ENCODE measurements at places on chromosomes 1 and 21.

DNA sequence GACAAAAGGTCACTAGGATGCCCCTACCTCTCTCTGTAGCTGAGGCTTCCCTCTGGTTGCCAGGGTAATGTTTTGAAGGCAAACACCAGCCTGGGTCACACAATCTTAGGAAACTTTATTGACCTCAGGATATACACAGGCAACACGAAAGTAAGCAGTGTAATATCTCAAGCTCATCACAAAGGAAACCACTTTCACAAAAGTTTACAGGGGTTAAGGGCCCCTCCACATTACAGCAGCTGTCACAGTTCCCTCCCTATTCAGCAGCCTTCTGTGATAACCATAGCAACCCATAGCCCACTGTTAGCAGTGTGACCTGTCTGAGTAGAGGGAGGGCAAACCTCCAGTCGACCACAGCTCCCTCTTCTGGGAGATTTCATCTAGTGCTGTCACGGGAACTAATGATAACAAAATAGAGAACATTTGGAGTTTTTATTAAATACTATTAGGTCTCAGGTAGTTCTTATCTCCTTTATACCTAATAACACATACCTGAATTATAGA, 149.8 kb downstream of the PTPRC start:
- DNase-seq: no peak

GRCh38 chr1:202834771-202835547, 24.2 kb downstream of the PCAT6 start:
- no peak for DNase-seq

- DNase-seq: no peak
Measured at GRCh38 chr1:91189096-91189495, 167.3 kb upstream of the ZNF644 start.

GRCh38 chr1:101174722-101175121, 62.1 kb upstream of the S1PR1 start:
- no peak for DNase-seq

- DNase-seq: no peak
Measured at GRCh38 chr1:52139817-52140540, 1.9 kb upstream of the ZFYVE9 start.

GRCh38 chr1:31764312-31765040, at the start of gene ADGRB2:
Gene ADGRB2, minus strand, starts transcription at chr1:31764340. Its CDS starts 7,119 bp downstream, at chr1:31757221.
- peak; percentile 72 for DNase-seq

DNA sequence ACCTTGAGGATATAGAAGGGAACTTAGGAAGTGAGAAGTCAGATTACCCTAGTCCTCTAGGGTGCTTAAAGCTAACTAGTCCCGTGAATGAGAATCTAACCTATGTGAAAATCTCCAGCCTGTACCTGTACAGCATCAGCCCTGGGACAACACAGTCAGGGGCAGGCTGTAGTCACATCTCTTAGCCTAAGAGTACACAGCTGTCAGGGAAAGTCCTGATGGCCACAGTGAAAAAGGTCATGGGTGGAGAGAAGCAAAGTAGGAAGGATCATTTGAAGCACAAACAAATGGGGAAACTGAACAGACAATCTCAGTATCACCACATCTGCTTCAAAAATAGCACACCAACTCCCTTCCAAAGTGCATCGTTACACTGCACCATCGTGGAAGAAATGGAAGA, 11.7 kb downstream of the CTSK start:
- DNase-seq: no peak

Measured in frontal cortex (tissue), 4 donors.